GM12864 (cell line): ENCODE measurements at places on chromosomes 6 and 20.

DNA sequence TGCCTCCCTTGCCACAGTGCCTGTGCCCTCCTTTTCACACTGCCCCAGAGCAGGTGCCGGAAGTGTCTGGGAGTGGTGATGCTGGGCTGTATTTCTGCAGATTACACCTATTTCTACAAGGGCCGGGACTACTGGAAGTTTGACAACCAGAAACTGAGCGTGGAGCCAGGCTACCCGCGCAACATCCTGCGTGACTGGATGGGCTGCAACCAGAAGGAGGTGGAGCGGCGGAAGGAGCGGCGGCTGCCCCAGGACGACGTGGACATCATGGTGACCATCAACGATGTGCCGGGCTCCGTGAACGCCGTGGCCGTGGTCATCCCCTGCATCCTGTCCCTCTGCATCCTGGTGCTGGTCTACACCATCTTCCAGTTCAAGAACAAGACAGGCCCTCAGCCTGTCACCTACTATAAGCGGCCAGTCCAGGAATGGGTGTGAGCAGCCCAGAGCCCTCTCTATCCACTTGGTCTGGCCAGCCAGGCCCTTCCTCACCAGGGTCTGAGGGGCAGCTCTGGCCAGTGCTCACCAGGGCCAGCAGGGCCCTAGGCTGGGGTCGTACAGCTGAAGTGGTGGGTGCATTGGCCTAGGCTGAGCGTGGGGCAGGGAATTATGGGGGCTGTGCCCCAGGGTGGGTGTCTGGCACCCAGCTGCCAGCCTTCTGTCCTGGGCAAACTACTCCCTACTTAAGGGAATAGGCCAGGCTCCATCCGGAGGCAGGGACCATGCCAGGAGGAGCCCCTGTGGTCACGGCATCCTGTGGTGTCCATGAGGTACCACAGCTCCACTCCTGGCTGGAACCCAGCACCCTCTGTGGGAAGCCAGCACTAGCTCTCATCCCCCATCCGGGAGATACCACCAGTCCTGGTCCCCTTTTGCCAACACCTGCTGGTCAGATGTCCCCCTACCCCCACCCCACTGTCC, 3.5 kb downstream of the MMP24OS start:
- no peak for DNase-seq

GRCh38 chr6:9532621-9533557, 882.0 kb downstream of the TFAP2A start:
- DNase-seq = no peak

GRCh38 chr20:6558341-6558740, 209.1 kb upstream of the BMP2 start:
- DNase-seq = no peak

GRCh38 chr6:34462551-34462971, 3.3 kb upstream of the PACSIN1 start:
- DNase-seq = no peak

DNA sequence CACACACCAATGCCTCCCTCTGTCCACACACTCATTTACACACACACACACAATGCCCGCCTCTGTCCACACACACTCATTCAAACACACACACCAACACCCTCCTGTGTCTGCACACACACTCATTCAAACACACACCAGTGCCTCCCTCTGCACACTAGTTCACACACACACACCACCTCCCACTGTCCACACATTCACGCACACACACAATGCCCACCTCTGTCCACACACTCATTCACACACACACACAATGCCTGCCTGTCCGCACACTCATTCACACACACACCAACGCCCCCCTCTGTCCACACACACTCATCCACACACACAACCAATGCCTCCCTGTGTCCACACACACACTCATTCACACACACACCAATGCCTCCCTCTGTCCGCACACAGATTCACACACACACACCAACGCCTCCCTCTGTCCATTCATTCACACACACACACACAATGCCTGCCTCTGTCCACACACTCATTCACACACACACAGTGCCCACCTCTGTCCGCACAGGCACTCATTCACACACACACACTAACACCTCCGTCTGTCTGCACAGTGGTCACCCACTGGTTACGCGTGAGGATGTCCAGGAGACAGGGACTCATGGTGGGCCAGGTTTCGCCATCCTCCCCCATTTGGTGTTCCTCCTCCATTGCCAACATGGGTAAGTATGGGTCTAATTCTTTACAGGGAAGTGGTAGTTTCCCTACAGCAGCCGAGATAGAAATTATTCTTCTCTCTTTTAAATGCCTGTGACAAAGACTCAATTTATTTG, 62.4 kb upstream of the THBS2 start:
- DNase-seq = no peak

- DNase-seq = no peak
Measured at GRCh38 chr20:41366546-41367392, at the start of gene EMILIN3. Gene EMILIN3 (minus strand): TSS chr20:41366818. CDS start chr20:41366634, 184 bp downstream.

DNA sequence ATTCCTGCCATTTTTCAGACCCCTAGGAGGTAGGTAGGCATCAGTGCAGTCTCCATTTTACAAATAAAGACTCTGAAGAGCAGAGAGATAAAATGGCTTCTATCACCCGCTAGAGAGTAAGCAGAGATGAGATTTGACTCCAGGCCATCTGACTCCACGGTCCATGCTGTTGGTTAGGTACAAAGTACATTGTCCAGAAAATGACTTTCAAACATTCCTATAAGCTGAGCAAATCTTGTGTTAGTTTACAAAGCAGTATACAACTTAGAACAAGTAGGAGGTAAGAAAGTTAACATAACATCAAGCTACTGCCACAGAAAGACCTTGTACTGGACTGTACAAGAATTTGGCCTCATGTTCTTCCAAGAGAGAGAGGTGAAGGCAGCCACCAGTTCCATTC, 14.9 kb downstream of the BTN1A1 start:
- no peak for DNase-seq

- DNase-seq = no peak
Measured at GRCh38 chr6:37676071-37676470, 21.6 kb downstream of the MDGA1 start.

- no peak for DNase-seq
Measured at GRCh38 chr6:112683926-112684325, 336.8 kb downstream of the RFPL4B start.

DNA sequence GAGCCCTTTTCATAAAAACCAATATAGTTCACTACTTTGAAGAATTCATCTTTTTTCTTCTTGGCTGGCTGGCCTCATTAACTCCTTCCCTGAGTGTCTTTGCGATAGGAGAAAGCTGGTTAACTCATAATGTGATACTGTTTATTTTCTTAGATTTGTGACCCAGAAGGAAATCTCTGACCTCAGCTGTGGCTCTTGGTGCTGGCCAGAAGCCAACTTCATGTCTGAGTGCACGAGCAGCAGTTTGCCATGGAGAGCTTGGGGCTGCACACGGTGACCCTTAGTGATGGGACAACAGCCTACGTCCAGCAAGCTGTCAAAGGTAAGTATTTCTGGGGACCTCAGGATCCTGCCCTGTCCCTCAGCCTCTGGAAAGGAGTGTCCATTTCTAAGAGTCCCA, 16.7 kb upstream of the DEF6 start:
- no peak for DNase-seq

DNA sequence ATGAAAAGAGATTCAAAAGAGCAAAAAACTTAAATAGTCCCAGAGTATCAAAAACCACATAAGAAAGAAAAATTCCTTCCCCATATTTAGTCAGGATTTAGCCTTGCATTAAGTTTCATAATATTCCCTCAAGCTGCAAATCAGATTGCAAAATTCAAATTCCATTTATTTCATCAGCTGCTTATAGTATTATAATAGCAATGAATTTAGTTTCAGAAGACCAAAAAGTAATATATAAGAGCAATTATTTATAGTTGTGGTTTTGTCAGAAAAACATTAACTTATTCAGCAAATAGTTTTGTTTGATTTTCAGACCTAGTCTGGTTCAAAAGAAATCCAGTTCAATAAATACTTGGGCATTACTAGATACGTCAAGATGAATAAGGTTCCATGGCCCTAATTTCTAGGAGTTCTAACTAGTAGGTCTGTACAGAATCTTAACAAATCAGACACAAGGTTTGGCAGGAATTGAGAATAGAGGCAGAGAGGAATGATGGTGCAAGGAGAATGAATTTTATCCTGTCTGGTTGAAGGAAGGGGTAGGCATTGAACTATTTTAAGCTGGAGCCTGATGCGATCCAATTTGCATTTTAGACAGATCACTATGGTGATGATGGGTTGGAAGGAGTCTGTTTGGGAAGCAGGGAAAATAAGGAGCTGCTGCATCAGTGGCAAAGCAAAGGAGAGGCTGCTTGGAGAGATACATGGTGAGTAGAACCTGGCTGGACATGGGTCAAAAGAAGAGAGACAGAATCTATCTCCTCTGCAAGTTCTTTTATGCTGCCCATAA, 163.9 kb upstream of the STXBP5 start:
- DNase-seq = no peak

DNA sequence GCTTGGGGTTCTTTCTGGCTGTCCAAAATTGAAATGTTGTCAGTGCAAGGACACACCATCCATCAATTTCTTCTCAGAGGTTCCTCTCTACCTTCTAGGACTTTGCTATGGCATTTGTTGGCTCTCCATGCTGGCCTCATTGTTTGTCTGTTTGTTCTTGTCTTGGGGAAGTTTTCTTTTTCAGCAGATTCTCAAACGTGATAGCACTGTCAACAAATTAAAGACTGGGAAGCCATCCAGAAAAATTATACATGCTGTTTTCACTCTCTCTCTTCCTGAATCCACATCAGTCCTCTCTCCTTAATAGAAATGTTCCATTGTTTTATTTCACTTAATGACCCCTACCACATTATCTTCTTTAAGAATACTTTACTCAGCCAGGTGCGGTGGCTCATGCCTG, 130.4 kb downstream of the PCSK2 start:
- no peak for DNase-seq

DNA sequence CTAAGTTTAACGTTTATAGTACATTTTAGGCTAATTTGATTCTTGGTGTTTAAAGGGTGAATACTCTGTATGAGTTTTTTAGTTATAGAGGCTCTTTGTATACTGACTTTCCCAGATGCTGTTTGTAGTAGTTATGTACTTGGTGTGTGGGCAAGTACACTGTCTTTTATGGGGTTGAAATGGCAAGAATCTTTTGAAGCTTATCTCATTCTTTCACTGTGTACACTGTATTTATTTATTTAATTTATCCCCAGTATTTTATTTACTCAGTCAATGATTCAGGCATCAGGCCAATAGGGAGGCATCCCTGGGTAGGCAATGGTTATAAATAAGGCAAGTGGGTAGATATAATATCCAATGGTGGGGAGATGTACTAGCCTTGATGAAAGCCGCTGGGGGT, 277.0 kb upstream of the PTCHD4 start:
- no peak for DNase-seq

DNA sequence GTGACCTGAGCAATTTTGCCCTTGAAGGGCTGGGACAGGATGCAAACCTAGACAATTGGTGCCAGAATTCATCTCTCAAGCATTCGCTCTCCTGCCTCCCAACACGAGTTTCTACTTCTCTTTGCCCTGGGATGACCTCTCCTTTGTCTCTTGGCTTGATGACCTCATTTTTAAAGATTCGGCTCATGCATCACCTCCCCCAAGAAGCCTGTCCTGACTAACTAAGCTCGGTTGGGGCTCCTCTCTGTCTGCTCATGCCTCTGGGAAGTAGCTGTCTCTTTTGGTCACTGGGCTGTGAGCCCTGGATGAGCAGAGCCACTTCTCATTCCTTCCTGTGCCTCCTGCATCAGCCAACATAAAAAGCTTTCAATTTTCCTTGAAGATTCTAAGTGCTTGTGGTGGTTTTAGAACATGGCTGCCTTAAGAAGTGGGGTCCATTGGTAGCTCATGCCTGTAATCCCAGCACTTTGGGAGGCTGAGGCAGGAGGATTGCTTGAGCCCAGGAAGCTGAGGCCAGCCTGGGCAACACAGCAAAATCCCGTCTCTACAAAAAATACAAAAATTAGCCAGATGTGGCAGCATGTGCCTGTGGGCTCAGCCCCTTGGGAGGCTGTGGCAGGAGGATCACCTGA, 11.1 kb upstream of the TCF15 start:
- DNase-seq = no peak

- no peak for DNase-seq
Measured at GRCh38 chr6:129749749-129750120, 39.8 kb upstream of the ARHGAP18 start.

- DNase-seq = no peak
Measured at GRCh38 chr6:159086033-159086618, 41.3 kb upstream of the TAGAP start.

GRCh38 chr6:33978412-33979150, 167.3 kb downstream of the GRM4 start:
- DNase-seq = no peak

DNA sequence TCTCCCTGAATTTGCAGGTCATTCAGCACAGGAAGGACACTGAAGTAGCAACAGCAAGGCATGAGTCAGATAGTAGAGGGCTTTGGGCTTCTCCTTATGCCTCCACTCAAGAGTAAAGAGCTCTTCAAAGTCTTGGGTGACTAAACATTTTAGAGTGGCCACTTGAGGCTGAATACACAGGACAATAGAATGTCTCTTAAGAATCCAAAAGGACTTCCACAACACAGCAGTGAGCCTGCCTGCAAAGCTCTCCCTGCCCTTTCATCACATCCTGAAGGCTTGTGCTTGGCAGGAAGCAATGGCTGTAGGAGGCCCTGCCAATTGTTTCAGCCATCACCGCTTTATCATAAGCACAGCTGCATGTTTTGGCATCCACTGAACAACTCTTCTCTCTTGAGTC, 36.8 kb downstream of the FOXQ1 start:
- no peak for DNase-seq
